Activated CD8-positive, alpha-beta memory T cell treated with anti-CD3 and anti-CD28 coated beads for 1 hour (primary cell): ENCODE measurements at places on chromosomes 5 and 9.

GRCh38 chr5:54455413-54456157 is at the start of gene HSPB3:
TSS of gene HSPB3 (plus strand) at chr5:54455699. CDS start at chr5:54455790, 91 bp downstream.
- DNase-seq, result no peak

- no peak for DNase-seq
Measured at GRCh38 chr5:58239045-58239444, 220.8 kb downstream of the PLK2 start.

- DNase-seq, result no peak
Measured at GRCh38 chr9:106405871-106406435, 457.0 kb upstream of the ZNF462 start.

- DNase-seq, result no peak
Measured at GRCh38 chr9:16434526-16434925, 435.9 kb downstream of the BNC2 start.

DNA sequence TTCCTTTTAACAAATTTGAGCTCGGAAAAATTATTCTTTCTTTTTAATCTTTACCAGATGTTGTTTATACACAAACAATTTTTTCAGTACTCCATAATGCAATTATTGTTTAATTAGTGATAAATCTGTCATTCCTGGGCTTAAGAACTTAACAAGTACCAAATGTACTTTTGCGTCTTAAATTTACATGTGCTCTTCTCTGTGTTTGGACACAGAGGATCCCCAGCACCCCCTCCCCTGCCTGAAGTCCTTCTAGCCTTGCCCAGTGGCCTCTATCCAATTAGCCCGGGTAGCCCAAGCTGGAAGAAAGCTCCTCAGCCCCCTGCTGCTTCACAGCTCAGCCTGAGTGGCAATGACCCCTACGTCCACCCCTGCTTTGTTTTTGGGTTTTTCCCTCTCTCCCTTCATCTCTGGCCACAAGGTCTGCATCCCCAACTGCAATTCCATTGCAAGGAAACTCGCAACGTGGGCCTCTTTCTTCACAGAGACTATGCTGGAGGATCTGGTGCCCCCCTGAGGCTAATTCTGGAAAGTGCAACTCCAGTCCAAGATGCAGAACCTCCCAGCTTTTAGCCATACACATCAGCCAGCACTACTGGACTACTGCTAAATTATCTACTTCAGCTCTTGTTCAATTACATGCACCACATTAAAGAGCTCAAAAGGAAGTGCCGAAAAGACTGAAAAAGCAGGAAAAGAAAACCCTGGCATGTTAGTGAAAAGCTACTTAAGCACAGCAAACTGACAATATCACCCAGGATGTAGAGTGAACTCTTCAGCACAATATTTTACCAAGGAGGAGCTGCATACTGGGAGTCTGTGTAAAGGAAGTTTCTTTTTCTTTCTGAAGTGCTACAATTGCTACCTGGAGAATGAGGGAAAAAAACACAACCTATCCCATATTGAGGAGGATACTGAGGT is 186.2 kb downstream of the FANCC start:
- DNase-seq, result peak; percentile 16

DNA sequence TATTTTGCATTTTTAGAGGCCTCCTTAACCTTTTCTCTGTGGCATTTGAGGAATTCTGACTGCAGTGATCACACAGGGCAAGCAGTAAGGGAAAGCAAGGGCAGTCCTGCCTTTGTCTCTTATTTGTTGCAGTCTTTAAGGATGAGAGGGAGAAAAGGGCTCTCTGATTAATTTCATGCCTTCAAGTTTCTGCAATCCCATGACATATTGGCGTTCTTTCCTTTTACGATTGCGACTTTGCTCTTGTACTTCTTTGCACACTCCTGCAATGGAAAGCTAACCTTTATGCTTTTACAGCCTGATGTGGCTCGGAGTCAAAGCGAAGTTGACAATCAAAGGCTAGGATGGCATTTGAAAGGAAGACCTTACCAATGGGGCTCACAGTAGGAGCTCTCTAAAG is 698.4 kb downstream of the DNAH5 start:
- no peak for DNase-seq

- no peak for DNase-seq
Measured at GRCh38 chr5:130116972-130117371, 212.7 kb downstream of the CHSY3 start.

DNA sequence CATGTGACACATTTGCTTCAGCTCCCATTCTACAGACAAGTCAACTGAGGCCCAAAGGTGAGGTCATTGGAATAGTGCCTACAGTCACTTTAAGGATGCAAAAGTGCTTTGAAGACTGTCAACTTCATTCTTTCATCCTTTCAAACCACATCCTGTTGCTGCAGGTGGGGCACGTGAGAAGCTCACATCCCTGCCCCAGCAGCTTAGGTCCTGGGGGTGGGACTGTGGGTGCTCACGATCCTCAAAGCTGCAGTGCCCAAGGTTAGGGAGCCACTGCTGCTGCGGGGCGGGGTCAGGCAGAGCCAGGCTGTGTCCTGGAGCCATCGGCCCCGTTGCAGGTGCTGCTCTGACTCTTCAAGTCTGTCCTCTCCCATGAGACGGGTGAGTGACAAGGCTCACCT is 57.9 kb upstream of the IER5L start:
- peak; percentile 31 for DNase-seq

DNA sequence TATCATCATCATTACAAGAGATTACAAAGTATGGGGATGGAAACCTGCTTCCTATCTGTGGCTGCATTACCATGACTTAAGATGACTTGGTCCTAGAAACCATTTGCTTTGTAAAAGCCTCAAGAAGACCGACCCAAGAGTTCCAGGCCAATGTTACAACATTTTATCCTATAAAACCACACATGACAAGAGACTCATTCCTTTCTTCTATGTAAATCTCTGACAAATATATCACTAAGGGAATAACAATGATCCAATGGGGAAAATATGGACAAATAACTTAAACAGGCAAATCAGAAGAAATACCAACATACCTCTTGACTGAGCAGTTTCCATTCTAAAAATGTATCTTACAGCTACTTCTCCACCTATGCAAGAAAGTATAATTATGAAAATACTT is 44.3 kb upstream of the VPS13A start:
- DNase-seq, result no peak

- DNase-seq, result no peak
Measured at GRCh38 chr9:28915202-28915930, 1342.1 kb upstream of the C9orf72 start.

DNA sequence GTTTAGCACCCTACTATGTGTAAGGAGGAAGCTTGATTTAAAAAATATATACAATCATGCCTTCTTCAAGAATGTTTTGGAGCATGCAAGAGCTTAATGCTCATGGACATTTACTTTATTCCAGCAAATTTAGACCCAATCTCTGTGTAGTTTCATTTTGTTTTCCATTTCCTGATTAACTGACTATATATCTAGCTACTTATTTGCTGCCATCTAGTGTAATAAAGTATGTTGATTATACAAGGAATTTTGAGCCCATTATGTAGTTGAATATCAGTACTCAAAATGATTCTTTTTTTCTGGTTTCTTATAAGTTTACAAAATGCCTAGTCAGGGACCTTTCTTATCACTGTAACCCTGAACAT is 100.0 kb upstream of the CCDC152 start:
- DNase-seq, result no peak

DNA sequence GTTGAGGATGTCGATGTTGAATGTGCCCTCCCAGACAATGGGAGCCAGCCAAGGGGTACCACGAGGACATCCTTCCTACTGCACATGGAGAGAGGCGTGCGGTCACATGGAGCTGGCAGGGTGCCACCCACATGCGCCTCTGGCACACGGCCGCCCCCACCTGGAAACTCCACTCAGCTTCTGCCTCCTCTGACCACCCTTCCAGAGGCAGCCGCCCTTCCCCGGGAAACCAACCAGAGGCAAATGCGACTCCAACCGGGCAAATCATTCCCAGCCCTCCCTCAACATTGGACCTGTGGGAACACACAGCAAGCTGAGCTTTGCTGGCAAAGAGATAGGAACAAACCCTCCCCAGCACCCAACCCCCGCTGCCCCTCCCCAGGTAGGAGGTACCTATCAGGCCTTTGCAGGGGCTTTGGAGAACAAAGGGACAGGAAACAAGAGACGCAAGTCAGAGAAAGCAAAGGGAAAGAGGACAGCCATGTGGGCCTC is 17.5 kb downstream of the ABO start:
- DNase-seq, result no peak

- no peak for DNase-seq
Measured at GRCh38 chr5:109700516-109701153, 10.9 kb downstream of the MAN2A1 start.

DNA sequence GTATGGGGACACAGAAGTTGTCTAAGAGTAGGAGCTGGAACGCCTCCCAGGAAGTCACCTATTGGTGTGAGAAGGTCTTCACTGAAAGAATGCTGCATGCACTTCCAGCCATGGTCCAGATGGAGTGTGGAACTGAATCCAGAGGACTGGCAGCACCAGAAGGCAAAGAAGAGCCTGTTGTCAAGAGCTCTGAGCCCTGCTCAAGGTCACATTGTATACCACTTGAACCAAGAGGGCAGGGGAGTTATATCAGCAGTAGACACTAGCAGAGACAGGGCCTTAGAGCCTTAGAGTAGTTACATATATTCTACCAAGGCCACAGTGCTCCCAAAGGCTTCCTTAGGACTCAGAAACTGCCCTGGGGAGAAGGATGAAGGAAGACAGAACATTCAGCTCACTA is 130.8 kb upstream of the POC5 start:
- DNase-seq, result no peak

GRCh38 chr5:82057051-82057450 is 85.2 kb downstream of the ATG10 start:
- no peak for DNase-seq

GRCh38 chr5:36452424-36453006 is 150.8 kb upstream of the RANBP3L start:
- DNase-seq, result no peak

DNA sequence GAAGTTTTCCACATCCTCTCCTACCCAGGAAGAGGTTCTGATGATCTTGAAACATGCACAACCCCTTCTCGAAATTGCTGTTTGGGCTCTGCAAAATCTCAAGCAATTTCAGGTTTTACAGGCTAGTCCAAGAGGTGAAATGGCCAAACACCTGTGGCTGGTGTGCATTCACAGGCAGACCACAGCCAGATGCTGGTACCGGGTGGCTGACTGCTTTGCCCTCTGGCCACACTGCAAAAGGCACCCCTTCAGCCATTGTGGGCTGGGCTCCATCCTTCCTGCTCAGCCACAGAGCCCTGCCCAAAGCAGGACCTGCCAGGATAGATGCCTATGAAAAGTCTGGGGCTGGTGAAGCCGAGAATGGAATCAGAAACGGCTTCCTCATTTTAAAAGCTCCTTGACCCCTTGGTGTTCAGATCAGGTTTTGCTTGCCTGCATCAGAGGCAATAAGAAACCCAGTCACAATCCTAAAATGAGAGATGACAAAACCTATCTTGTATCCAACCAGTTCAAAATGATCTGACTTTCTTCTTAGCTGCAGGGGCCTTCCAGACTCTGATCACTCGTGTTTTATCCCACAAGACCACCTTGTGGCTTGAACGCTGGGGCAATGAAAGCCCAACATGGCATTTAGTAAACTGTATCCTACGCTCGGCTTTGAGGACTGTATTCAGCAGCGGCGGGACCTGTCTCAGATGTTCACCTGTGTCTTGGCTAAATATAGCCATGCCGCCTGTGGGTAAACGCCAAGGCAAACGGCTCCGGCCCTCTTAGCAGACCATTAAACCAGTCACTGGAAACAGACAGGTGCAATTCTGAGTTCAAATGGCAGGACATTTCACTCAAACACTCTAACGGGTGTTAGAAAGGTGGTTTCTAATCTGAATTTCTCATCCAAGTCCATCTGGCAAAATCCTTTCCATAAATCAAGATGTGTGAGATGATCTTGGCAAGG is 49.6 kb downstream of the EPB41L4B start:
- no peak for DNase-seq

GRCh38 chr9:93830012-93830596 is 125.1 kb downstream of the BARX1 start:
- no peak for DNase-seq

DNA sequence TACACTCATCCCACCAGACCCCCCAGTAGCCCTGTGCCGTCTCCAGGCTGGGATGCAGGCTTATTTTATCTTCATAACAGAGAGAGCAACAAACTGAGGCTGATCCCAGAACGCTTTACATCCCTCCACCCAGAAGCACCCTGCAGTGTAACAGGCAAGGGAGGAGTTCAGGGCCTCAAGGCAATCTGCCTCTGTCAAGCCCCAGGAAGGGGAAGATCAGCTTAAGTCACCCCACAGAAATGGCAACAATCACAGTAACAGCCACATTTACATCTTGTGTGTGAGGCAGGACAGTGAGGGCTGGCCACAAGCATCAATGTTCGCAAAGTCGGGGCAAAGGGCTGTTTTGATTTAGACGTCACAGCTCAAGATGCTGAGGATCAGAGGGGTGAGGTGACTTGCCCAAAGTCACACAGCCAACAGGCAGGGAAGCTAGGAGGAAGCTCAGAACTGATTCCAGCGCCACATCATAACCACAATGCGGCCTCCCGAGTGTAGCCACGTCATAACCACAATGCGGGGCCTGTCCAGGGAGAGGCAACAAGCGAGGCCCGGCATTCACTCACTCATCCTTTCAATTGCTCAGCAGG is 14.4 kb downstream of the STK10 start:
- DNase-seq, result no peak

DNA sequence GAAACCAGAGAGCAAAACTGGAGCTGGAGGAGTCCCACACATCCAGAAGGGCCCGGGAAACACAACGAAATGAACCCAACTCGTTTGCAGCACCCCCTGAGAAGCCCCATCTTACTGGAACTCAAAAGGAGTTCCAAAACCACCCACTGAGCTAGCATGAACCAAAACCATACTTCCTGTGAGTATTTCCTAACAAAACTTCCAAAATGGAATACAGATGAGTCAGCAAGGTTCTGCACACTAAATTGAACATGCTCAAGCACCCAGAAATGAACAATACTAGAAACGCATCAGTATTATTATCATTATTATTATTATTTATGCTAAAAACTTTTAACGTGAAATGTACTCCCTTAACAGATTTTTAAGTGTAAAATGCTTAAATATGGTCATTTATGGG is 8.0 kb upstream of the SPOCK1 start:
- no peak for DNase-seq

DNA sequence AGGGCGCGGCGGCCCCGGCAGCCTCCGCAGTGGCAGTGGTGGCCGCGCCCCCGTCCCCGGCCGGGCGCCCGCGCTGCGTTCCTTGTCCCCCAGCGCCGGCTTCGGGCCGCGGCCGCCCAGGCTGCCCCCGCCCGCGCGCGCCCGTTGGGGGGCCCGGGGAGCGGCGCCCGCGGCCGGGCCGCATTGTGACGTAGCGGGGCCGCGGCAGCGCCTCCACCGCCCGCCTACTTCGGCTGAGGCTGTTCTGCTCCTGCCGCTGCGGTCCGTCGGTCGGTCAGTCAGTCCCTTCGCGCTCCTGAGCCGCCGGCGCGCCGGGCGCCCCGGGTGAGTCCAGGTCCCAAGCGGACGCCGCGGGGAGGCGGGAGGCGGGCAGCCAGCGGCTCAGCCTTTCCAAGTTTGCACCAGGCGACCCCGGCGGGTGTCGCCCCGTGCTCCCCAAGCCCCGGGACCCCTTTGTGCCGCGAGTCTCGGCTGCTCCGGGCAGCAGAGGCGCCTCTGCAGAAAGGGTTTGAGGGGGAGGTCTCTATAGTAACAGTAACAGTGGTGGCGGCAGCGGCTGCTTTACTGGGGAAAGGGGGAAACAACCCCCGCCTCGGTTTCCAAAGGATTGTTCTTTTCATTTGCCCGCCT is at the start of gene SNCAIP:
TSS of gene SNCAIP (plus strand) at position 277 of the 630 bp plus-strand sequence. CDS start 78,898 bp downstream, outside the sequence.
- DNase-seq, result no peak
